ENCODE measurements at places on chromosomes 13 and 19. TPM values are rescaled to one million over a fixed set of nuclear protein-coding genes. Genes with fewer than 3 reads are reported as not detected.

The KANK3 gene
- 0.15 TPM for total RNA-seq

The JUNB gene
- 4.9 TPM for total RNA-seq

The HCN2 gene
- total RNA-seq: not detected

The PCDH8 gene
- not detected for total RNA-seq

The SYDE1 gene
- 4.3 TPM for total RNA-seq

The DCT gene
- not detected for total RNA-seq

The GMIP gene
- 1.8 TPM for total RNA-seq

The PSG3 gene
- total RNA-seq: not detected

The KLHL1 gene
- not detected for total RNA-seq

The MAU2 gene
- total RNA-seq: 11.2 TPM

The MYCBP2 gene
- 35.3 TPM for total RNA-seq

The CASP14 gene
- total RNA-seq: not detected

The KIRREL2 gene
- total RNA-seq: 2.2 TPM

The C3 gene
- 700 TPM for total RNA-seq

The COL4A1 gene
- not detected for total RNA-seq

The GPR18 gene
- not detected for total RNA-seq

The WTIP gene
- total RNA-seq: 15.0 TPM

The CGB2 gene
- total RNA-seq: not detected

The FCER2 gene
- not detected for total RNA-seq

The FBL gene
- total RNA-seq: 153 TPM

The ARRDC5 gene
- not detected for total RNA-seq

The ZNF296 gene
- 0.62 TPM for total RNA-seq

The RDH8 gene
- total RNA-seq: not detected

The KLK8 gene
- total RNA-seq: not detected

The ZNF583 gene
- total RNA-seq: 5.3 TPM

The NLRP11 gene
- 0.02 TPM for total RNA-seq

The PRTN3 gene
- total RNA-seq: not detected

The PRR19 gene
- 0.38 TPM for total RNA-seq

The NMRK2 gene
- total RNA-seq: not detected

The ZNF548 gene
- 24.9 TPM for total RNA-seq

The FARP1 gene
- 70.1 TPM for total RNA-seq

The KLK2 gene
- not detected for total RNA-seq

The ZNF227 gene
- total RNA-seq: 16.8 TPM

The ZNF607 gene
- 11.3 TPM for total RNA-seq

The MRPL57 gene
- total RNA-seq: 36.7 TPM

The IGFLR1 gene
- total RNA-seq: 5.4 TPM

The NLRP7 gene
- not detected for total RNA-seq

The USHBP1 gene
- 0.13 TPM for total RNA-seq

The GNG7 gene
- 1.4 TPM for total RNA-seq

The SHISA7 gene
- not detected for total RNA-seq

The PSPN gene
- 0.95 TPM for total RNA-seq

The ATP4A gene
- not detected for total RNA-seq

The RSPH6A gene
- total RNA-seq: not detected

The ERVK3-1 gene
- total RNA-seq: 38.7 TPM

The CRLF1 gene
- total RNA-seq: 105 TPM

The MAST1 gene
- 0.27 TPM for total RNA-seq

The RNF17 gene
- total RNA-seq: not detected

The MRPL54 gene
- 66.9 TPM for total RNA-seq

The RPL18 gene
- 1,498 TPM for total RNA-seq

Data from HepG2 (cell line).